ENCODE measurements at places on chromosomes 11 and 22. TPM values are rescaled to one million over a fixed set of nuclear protein-coding genes. Genes with fewer than 3 reads are reported as not detected.

Gene MPEG1
- 1.0 TPM for total RNA-seq

Gene KIRREL3
- total RNA-seq, result 10.0 TPM

DNA sequence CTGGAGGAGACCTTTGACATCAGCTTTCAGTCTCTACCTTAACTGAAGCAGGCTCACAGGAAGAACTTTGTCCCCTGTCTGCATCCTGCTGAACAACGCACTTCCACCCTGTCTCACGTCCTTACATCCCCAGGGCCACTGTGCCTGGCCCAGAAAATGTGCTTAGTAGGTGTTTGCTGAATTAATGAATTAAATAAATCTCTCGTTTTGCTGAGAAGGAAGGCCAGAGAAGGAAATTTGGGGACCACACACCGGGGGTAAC is 54.3 kb upstream of the CREB3L1 start:
- H3K27ac ChIP-seq, result no peak overlapping the region
- H3K4me3 ChIP-seq, result no peak overlapping the region
- H3K27me3 ChIP-seq, result no peaks in the 10 kb centered on the region
- no peaks in the 10 kb centered on the region for H3K36me3 ChIP-seq
- no peaks in the 10 kb centered on the region for H3K4me1 ChIP-seq
- DNase-seq, result no peak

GRCh38 chr11:72970557-72971118 is 156.4 kb downstream of the ATG16L2 start:
- no peaks in the 10 kb centered on the region for H3K36me3 ChIP-seq
- H3K4me3 ChIP-seq, result no peak overlapping the region
- H3K4me1 ChIP-seq, result no peaks in the 10 kb centered on the region
- H3K27ac ChIP-seq, result no peak overlapping the region
- no peak for DNase-seq

DNA sequence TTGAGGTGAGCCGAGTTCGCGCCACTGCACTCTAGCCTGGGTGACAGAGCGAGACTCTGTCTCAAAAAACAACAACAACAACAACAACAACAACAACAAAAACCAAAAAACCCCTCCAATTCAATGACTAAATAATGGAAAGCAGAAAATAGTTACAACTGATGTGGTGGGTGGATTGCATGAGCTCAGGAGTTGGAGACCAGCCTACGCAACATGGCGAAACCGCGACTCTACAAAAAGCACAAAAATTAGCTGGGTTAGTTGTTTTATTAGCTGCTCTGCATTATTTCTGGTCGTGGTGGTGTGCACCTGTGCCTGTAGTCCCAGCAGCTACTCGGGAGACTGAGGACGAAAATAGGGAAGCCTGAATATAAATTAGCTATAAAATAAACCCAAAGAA is 2.6 kb upstream of the PATL1 start:
- no peak for DNase-seq
- H3K27ac ChIP-seq, result no peak overlapping the region
- no peaks in the 10 kb centered on the region for H3K4me1 ChIP-seq
- H3K27me3 ChIP-seq, result no peaks in the 10 kb centered on the region
- no peaks in the 10 kb centered on the region for H3K36me3 ChIP-seq

Gene CBX7
- 122 TPM for total RNA-seq

DNA sequence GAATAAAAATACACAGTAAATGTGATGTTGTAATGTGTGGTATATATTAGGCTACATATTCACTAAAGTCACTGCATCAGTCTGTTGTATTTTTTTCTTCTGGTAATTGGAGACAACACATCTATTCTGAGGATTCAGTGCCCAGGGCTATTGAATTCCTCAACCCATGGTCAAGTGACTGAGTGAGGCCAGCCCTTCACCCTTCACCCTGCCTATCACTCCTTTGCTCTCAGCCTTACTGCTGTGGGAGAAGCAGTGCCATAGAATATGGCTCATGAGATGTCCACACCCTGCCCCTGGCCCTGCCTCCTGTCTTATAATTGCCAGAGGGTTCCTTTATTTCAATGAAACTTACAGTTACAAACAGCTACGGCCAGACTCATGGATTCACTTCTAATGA is 295.6 kb downstream of the NTM start:
- H3K36me3 ChIP-seq, result no peaks in the 10 kb centered on the region
- no peak overlapping the region for H3K27ac ChIP-seq
- no peak for DNase-seq
- H3K4me1 ChIP-seq, result no peaks in the 10 kb centered on the region
- H3K27me3 ChIP-seq, result no peaks in the 10 kb centered on the region
- H3K4me3 ChIP-seq, result no peak overlapping the region

Gene SYT7
- 5.3 TPM for total RNA-seq

GRCh38 chr11:68053117-68053516 is 14.3 kb downstream of the TCIRG1 start:
- no peaks in the 10 kb centered on the region for H3K27me3 ChIP-seq
- no peak overlapping the region for H3K27ac ChIP-seq
- no peak for DNase-seq
- no peak overlapping the region for H3K4me3 ChIP-seq

Gene TTC17
- total RNA-seq, result 145 TPM

Gene SEPTIN5
- 67.6 TPM for total RNA-seq

Gene WDR74
- total RNA-seq, result 10.0 TPM

DNA sequence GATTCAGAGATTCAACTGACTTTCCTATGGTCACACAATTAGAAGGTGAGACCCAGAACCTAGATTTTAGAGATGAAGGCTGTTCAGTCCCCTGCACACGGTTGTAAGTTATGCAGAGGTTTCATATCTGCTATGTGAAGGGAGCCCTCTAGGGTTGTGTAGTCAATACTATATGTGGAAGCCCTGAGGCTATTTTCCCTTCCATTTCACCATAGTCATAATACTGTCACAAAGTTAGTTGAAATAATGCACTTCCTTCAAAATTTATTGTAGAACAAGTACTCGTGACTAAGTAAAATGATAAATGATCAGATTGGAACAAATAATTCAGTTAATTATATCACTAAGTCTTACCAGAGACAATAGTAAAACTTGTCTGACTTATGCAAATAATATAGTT is 48.8 kb downstream of the ENDOD1 start:
- H3K36me3 ChIP-seq, result no peaks in the 10 kb centered on the region
- no peaks in the 10 kb centered on the region for H3K27me3 ChIP-seq
- H3K4me3 ChIP-seq, result no peak overlapping the region
- DNase-seq, result no peak
- no peaks in the 10 kb centered on the region for H3K4me1 ChIP-seq

GRCh38 chr11:22752908-22753310 is 76.7 kb downstream of the SVIP start:
- no peaks in the 10 kb centered on the region for H3K4me1 ChIP-seq
- no peak for DNase-seq
- H3K4me3 ChIP-seq, result no peak overlapping the region
- H3K36me3 ChIP-seq, result no peaks in the 10 kb centered on the region

- H3K4me1 ChIP-seq, result no peaks in the 10 kb centered on the region
- DNase-seq, result no peak
- H3K36me3 ChIP-seq, result no peaks in the 10 kb centered on the region
- no peak overlapping the region for H3K4me3 ChIP-seq
- H3K27ac ChIP-seq, result no peak overlapping the region
- no peaks in the 10 kb centered on the region for H3K27me3 ChIP-seq
Measured at GRCh38 chr11:129731316-129731715, 84.3 kb upstream of the TMEM45B start.

- H3K27ac ChIP-seq, result no peak overlapping the region
- H3K36me3 ChIP-seq, result no peaks in the 10 kb centered on the region
- no peak overlapping the region for H3K4me3 ChIP-seq
- no peaks in the 10 kb centered on the region for H3K27me3 ChIP-seq
- DNase-seq, result no peak
- no peaks in the 10 kb centered on the region for H3K4me1 ChIP-seq
Measured at GRCh38 chr22:17109113-17109865, 11.9 kb downstream of the TMEM121B start.

GRCh38 chr22:49297286-49297870 is 530.3 kb downstream of the BRD1 start:
- no peaks in the 10 kb centered on the region for H3K4me1 ChIP-seq
- no peak for DNase-seq
- H3K27ac ChIP-seq, result no peak overlapping the region
- no peaks in the 10 kb centered on the region for H3K36me3 ChIP-seq
- H3K4me3 ChIP-seq, result no peak overlapping the region

DNA sequence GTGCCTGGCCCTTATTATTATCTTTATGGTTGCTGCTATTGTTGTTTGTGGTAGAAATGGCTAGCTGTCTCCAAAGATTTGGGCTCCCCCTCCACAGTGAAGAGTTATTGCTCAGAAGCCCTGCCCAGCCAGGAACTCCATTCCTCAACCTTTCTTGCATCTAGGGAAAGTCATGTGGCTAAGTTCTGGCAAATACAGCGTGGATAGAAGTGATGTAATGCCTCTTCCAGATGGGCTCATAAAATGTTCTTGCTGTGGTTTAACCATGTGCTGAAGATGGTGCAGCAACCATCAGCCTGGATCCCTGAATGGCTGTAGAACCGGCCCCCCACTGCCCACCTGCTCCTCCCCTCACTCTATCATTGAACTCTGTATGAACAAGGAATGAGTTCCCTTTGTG is 203.5 kb upstream of the E2F8 start:
- H3K27me3 ChIP-seq, result no peaks in the 10 kb centered on the region
- no peaks in the 10 kb centered on the region for H3K4me1 ChIP-seq
- DNase-seq, result no peak
- H3K4me3 ChIP-seq, result no peak overlapping the region

Gene APOA5
- total RNA-seq, result not detected

Gene FGF19
- total RNA-seq, result not detected

GRCh38 chr22:44588348-44588747 is 90.3 kb upstream of the RTL6 start:
- H3K36me3 ChIP-seq, result no peaks in the 10 kb centered on the region
- no peak overlapping the region for H3K4me3 ChIP-seq
- no peaks in the 10 kb centered on the region for H3K27me3 ChIP-seq

GRCh38 chr22:45202333-45203149 is 38.2 kb downstream of the KIAA0930 start:
- no peaks in the 10 kb centered on the region for H3K27me3 ChIP-seq
- no peak for DNase-seq
- no peak overlapping the region for H3K4me3 ChIP-seq
- H3K27ac ChIP-seq, result no peak overlapping the region
- H3K4me1 ChIP-seq, result no peaks in the 10 kb centered on the region

Gene CCDC81
- total RNA-seq, result 0.59 TPM

Gene LRP4
- total RNA-seq, result 17.4 TPM

GRCh38 chr11:126530416-126530815 is 174.9 kb downstream of the ST3GAL4 start:
- H3K36me3 ChIP-seq, result no peaks in the 10 kb centered on the region
- H3K27ac ChIP-seq, result no peak overlapping the region
- no peaks in the 10 kb centered on the region for H3K4me1 ChIP-seq
- no peak overlapping the region for H3K4me3 ChIP-seq
- H3K27me3 ChIP-seq, result no peaks in the 10 kb centered on the region

DNA sequence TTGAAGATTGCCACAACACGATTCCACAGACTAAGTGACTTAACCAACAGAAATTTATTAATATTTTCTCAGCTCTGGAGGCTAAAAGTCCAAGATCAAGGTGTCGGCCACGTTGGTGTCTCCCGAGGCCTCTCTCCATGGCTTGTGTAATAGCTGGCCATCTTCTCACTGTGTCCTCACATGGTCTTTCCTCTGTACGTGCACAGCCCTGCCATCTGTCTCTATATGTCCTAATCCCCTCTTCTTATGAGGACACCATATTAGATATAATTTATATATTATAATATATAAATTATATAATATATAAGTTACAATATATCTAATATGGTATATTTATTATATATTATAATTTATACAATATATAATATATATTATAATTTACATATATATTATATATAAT is 25.1 kb upstream of the SCGB1A1 start:
- H3K4me3 ChIP-seq, result no peak overlapping the region
- H3K4me1 ChIP-seq, result peaks cover 24% of the 10 kb centered on the region
- no peaks in the 10 kb centered on the region for H3K27me3 ChIP-seq
- no peak overlapping the region for H3K27ac ChIP-seq
- no peak for DNase-seq
- H3K36me3 ChIP-seq, result no peaks in the 10 kb centered on the region

DNA sequence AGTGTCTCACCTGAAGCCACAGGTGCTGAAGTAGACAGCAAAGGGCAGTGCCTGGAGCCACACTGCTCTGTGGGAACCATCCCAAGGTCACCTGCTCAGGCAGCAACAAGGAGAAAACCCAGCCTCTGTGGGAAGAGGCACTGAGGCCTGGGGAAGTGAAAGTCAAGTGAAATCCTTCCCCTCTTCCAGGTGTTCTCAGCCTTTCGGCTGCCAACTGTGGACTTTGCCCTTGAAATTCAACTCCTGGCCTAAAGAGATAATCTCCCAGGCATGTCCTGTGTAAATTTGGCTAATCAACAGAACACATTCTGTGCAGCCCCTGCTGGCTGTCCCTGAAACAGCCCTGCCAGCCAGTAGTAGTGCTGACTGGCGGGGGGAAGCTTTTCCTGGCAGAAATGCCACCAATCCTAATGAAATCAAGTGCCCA is 112.1 kb downstream of the RPL27A start:
- no peak for DNase-seq
- H3K4me3 ChIP-seq, result no peak overlapping the region
- H3K27ac ChIP-seq, result peak overlapping the region; percentile 64
- peaks cover 14% of the 10 kb centered on the region for H3K4me1 ChIP-seq
- H3K27me3 ChIP-seq, result no peaks in the 10 kb centered on the region

DNA sequence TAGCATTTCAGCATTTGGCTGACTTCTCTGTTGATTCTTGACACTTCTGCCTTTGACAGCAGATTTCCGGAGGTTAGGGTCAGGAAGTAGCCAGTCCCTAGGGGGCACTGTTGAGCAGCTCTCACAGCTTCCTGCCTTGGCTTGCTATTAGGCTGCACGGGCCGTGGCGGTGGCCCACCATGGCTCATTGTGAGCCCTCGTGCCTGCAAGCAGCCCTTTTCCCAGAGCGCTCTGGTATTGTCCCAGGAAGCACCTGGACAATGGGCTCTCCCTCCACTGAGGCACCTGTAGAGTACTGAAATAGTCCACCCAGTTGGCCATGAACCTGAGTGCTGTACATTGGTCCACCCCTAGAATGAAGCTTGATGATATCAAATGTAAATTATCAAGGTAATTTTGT is 100.2 kb upstream of the GAL start:
- no peak overlapping the region for H3K27ac ChIP-seq
- H3K4me3 ChIP-seq, result no peak overlapping the region
- no peak for DNase-seq
- H3K4me1 ChIP-seq, result no peaks in the 10 kb centered on the region
- no peaks in the 10 kb centered on the region for H3K36me3 ChIP-seq

Gene TNNI2
- total RNA-seq, result not detected

- DNase-seq, result no peak
- H3K4me3 ChIP-seq, result no peak overlapping the region
Measured at GRCh38 chr11:131614631-131615030, 244.2 kb downstream of the NTM start.

- H3K27ac ChIP-seq, result no peak within 1 kb of the TSS
- H3K4me1 ChIP-seq, result no peaks in the 10 kb centered on the region
- no peak within 1 kb of the TSS for H3K4me3 ChIP-seq
- DNase-seq, result no peak
- no peaks in the 10 kb centered on the region for H3K27me3 ChIP-seq
Measured at GRCh38 chr11:65058419-65059054, at the start of gene NAALADL1. Gene NAALADL1 (minus strand): TSS chr11:65058553. CDS start chr11:65058521, 32 bp downstream.

- H3K27ac ChIP-seq, result no peak overlapping the region
- no peaks in the 10 kb centered on the region for H3K36me3 ChIP-seq
- H3K4me3 ChIP-seq, result no peak overlapping the region
- H3K27me3 ChIP-seq, result no peaks in the 10 kb centered on the region
- no peaks in the 10 kb centered on the region for H3K4me1 ChIP-seq
Measured at GRCh38 chr11:62144641-62145255, 20.9 kb downstream of the INCENP start.

Gene PLCB3
- 20.5 TPM for total RNA-seq

Measured in uterus (tissue), 4 donors.